ENCODE measurements at places on chromosomes 7 and 10.

DNA sequence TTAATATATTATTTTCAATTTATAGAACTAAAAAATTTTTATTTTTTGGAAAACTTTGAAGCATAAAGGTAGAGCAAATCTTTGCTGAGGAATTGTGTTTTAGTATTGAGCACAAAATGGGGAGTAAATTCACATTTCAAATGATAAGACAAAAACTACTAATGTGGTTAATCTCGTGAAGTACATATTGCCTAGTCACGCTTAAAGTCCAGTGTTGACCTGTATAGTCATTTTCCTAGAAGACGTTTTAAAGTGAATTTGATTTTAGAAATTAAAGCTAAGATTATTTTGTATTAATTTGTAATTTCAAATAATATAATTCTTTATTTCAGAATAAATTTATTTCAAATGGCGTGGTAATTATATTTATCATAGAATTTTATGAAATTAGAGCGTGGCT lies 57.2 kb upstream of the MSRB2 start:
- no peak for DNase-seq

GRCh38 chr10:43128331-43128730 lies 9.9 kb upstream of the CSGALNACT2 start:
- DNase-seq, result no peak

DNA sequence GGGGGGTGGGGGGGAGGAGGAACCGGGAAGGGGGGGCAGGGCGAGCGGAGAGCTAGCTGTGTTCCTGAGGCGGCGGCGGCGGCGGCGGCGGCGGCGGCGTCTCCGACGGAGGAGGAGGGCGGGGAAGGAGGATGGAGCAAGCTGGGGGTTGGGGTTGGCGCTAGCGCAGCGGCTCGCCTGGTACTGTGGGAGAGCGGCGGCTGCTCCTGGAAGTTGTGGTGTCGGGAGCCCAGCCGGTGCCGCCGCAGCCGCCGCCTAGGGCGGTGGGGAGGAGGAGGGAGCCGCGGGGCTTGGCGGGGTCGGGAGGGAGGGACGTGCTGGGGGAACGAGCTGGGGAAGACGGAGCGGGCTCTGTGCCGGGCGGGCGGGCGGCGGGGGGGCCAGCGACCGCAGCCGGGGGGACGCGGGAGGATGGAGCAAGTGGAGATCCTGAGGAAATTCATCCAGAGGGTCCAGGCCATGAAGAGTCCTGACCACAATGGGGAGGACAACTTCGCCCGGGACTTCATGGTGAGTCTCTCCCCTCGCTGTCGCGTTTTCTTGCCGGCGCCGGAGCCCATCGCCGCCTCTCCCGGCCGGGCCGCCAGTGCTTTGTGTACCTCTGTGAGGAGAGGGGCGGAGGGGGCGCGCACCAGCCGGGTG lies at the start of gene PTPN12:
Gene PTPN12, plus strand, starts transcription at position 160 of the 642 bp plus-strand sequence. Its CDS starts 252 bp downstream, at position 412.
- DNase-seq, result peak; percentile 78

GRCh38 chr7:11726794-11727155 lies 105.2 kb downstream of the THSD7A start:
- no peak for DNase-seq

DNA sequence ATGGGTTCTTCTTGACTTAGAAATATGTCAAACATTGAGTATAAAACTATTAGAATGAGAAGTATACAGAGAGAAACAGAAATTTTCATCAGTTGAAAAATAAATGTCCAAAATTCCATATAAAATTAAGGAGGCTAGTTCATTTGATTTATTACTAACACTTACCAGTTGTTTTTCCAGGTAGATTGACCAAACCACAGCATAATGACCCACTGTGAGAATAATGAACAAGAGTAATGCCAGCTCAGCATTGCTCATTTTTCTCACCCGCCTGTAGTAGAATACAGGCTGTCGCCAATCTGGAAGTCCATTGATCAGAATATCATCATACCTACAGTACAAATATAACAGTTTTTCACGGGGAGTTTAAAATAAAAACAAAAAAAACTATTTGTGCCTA lies 82.9 kb downstream of the DNAJC1 start:
- DNase-seq, result no peak

DNA sequence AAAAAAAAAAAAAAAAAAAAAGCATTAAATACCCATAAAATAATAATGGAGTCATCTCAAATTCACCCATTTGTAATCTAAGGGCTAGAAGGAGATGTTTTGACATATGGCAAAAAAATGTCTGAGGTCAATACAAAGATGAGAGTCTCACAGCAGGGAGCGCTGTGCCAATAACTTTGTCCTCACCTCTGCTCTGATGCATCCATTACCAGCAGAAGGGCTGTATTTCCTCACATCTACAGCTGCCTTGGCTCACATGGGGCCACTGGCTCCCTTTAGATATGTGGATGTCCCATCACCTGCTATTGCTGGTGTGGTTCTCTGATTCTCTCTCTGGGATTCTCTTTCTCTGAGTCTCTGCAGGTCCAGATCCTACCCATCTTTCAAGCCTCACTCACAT lies 90.3 kb upstream of the FAM133B start:
- DNase-seq, result no peak

DNA sequence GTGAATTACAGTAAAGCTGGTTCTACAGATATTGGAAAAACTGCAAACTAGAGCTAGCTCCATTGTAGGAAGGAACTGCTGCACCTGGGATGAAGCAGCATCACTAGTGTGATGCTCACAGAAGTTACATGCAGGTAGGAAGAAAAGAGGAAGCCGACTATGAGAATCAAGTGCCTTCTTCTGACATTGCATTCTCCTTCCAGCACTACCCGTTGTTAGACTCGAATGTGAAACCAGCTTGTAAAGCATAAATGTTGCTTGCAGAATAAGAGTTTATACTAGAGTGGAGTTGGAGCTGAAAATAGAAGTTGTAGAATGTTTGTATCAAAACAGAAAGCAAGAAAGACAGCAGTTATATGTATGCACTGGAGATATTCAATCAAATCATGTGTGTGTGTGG lies 49.9 kb downstream of the TRIM24 start:
- no peak for DNase-seq

DNA sequence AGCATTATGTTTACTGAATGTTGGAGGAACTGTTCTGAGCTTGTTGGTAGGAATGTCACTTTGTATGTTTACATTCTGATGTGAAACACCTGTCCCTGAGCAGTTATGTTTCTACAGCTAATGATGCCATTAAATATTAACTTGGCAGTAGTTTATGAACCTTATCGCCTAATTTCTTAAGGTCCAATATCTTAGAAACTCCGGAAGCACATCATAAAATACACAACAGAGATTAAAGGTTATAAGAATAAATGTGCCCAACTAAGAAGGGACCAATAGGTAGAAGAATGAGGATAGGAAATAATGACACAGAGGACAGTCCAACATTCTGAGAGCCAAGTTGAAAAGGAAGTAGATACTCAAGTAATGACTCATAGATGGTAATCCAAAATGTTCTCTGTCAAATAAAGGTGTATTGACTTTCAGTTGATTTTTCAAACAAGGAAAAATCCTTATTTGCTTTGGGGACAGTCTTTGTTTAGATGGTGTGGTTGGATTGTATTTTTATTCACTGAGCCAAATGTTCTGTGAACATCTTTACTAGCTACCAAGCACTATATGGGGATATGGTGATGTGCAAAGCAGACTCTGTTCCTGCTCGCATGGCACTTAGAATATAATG lies 31.9 kb downstream of the LCOR start:
- no peak for DNase-seq

DNA sequence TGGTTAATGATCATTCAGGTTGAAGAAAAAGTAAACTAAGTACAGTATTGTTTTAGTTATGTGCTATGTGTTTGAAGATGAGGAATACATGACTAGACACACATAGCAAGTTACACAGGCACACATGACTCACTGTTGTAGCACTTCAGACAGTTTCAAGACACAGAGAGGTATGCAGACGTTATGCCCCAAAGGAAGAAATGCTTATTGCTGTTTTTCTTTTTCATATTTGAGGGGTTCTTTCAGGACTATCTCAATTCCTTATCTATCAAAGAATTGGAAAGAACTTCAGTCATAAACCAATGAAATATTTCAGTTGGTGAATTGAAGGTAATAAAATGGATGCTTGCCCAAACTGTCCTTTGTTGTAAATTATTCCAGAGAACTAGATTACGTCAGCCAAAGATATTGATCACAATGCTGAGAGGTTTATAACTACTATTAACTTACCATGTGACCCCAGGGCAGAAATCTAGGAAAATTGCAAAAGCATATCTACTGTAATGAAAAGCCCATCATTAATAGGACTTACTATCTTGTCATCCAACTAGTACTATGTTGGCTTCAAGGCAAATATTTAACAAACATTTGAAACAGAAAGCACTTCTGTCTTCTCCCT lies 61.2 kb upstream of the CAPZA2 start:
- no peak for DNase-seq

- DNase-seq, result no peak
Measured at GRCh38 chr10:100104300-100104699, 22.6 kb upstream of the CPN1 start.

- peak; percentile 27 for DNase-seq
Measured at GRCh38 chr7:146090023-146090645, 26.5 kb upstream of the CNTNAP2 start.

DNA sequence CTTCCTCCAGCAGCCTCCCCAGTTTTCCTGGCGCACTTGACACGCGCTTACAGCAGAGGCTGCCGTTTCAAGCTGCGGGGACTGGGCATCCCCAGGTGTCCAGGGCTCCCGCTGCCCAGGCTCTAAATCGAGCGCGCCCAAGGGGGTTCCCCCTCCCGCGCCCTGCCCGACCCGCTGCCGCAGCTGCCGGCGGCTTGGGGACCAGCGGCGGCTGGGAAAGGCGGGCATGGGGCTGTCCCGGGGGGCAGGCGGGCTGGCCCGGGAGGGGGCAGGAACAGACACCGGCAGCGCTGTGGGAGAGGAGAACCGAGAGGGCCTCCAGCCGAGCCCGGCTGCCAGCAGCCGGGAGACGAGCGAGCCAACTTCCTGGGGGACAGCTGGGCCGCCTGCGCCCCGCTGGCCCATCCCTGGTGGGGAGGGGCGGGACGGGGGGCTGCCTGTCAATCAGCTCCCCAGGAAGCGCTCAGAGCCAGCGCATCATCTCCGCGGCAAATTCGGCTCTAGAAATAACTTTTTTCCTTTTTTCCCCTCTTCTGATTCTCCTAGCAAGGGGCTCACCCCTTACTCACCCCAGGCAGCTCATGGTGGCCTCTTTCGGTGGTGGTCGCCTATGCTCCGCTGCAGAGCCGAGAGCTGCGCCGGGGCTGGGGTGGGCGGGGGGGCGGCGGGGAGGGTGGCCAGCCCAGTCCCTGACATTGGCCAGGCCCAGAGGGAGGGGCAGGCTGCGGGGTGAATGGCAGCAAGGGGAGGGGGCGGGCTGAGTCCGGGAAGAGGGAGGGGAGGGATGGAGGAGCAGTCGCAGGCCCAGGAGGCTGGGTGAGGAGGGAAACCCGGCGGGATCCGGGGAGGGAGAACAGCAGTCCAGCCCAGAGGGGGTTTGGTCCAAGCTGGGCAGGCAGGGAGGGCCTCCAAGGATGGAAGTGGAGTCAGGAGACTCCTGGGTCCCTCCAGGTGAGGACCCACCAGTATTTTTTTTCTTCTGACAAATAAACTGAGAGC lies 14.7 kb downstream of the GRID2IP start:
- DNase-seq, result no peak

GRCh38 chr7:132573251-132573955 lies 2.9 kb downstream of the PLXNA4 start:
- DNase-seq, result no peak

- no peak for DNase-seq
Measured at GRCh38 chr7:33720139-33720538, 185.2 kb upstream of the BMPER start.

- DNase-seq, result peak; percentile 51
Measured at GRCh38 chr7:152341039-152341913, 94.5 kb downstream of the KMT2C start.
